ENCODE measurements at places on chromosomes 7 and 10.
A peak's percentile ranks its signal among the peaks of the same experiment; 100 is the strongest.

DNA sequence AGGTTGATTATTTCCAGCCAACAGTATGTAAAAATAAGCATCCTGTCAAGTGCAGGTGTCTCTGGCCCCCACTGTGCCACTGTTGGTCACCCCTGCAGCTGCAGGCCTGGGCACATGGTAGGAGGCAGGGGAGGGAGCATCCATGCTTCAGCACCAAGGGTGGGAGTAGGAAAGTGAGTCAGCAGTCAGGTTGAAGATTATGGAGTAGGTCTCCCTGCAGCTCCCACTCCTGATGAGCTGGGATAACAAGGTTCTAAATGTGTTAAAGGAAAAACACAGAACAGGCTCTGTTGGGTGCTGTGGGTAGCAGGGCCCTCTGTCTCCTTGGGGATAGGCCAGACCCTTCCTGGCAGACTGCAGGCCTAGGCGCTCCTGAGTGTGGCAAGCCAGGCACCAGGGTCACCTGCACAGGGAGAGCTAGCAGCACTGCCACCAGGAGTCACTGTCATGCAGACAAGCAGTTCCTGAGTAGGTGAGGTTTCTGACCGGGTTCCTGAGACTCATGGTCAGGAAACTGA lies 59.3 kb downstream of the NUDCD3 start:
- DNase-seq: peak; percentile 72

DNA sequence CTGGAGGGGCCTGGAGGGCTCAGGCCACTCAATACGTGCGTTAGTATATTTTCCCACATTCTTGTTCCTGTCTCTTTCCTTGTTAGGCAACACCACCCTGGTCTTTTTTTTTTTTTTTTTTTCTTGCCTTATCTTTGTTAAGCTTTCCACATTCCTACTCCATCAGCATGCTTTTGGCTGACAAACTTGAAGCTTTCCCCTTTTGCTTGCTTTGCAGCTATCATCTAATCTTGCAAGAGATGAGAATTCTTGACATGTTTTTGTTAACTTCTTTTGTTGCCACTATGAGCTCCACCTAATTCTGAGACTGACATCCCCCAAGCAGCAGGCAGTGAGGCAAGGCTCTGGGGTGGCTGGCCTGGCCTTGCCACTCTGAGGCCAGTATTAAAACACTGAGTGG lies 52.5 kb upstream of the NRP1 start:
- no peak for DNase-seq

GRCh38 chr10:132915411-132915810 lies 27.0 kb downstream of the CFAP46 start:
- no peak for DNase-seq

GRCh38 chr7:36796850-36797536 lies 72.7 kb upstream of the AOAH start:
- no peak for DNase-seq

DNA sequence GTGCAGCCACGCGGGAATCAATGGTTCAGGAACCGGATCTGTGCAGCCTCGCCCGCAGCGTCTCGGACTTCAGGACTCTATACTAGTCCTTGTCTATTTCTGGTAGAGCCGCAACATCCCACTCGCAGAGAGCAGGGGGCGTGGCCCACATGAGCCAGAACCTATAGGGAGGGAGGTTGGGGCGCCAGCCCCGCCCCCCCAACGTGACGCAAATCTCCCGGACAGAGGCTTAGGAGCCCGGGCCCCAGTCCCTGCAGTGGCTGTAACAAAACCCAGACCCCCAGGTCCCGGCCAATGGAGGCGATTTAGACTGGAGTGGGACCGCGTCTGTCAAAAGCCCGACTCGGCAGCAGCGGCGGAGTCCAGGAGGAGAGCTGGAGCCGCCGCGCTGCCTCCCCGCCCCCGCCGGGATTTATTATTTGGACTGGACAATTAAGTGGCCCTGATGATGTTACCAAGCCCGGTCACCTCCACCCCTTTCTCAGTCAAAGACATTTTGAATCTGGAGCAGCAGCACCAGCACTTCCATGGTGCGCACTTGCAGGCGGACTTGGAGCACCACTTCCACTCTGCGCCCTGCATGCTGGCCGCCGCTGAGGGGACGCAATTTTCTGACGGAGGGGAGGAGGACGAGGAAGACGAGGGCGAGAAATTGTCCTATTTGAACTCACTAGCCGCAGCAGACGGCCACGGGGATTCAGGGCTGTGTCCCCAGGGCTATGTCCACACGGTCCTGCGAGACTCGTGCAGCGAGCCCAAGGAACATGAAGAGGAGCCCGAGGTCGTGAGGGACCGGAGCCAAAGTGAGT lies at the start of gene NKX2-3:
Gene NKX2-3, plus strand, starts transcription at position 256 of the 809 bp plus-strand sequence. Its CDS starts 190 bp downstream, at position 446.
- peak; percentile 68 for DNase-seq

GRCh38 chr7:148118371-148118770 lies 472.2 kb upstream of the C7orf33 start:
- no peak for DNase-seq

GRCh38 chr10:43263551-43264343 lies 3.1 kb downstream of the RASGEF1A start:
- no peak for DNase-seq

Data from GM12865 (cell line).